ENCODE measurements at places on chromosomes 16 and 17. TPM values are rescaled to one million over a fixed set of nuclear protein-coding genes. Genes with fewer than 3 reads are reported as not detected.

DNA sequence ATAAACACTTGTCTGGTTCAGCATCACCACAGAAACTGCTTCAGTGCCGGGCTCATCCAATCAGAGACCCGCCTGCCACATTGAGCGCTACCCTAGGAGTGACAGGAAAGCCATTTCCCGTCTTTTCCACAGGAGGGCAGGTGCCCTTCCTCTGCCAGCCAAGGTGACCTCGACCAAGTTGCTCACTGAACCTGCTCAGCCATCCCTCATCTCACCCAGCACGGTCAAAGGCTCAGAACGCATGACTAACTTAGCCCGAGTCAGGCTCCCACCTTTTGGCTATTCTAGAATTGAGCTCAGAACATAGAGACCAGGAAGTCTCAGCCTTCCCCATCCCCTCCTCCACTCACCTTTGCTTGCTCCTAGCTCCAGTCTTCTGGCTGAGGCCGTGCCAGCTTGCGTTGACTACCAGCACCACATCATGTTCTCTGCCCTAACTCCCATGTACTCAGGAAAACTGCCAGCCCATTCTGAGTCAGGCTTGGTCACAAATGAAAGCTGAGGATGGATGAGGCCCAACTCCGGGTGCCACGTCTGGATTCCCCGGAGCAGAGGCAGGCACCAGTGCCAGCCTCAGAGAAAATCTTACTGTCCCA, 15.6 kb downstream of the MRPS23 start:
- no peak for DNase-seq

GRCh38 chr17:60695960-60696359, 18.3 kb downstream of the BCAS3 start:
- DNase-seq, result no peak

Gene SLC6A2
- not detected for total RNA-seq

Gene NPIPB6
- total RNA-seq, result not detected

DNA sequence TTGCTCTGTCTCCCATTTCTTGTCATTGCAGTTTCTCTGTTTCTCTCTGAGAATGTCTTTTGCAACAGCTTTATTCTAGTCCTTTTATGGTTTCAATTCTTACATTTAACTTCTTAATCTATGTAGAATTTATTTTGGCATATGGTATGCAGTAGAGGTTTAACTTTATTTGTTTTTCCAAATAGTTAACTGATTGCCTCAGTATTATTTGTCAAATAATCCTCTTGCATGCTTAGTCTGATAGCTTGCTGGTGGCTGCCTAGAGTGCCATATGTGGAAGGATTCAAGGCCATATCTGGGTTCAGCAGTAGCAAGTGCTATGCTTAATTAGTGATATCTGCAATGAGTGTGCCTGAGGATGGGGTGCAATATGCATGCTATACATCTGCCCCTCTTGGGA, 6.9 kb downstream of the SNTB2 start:
- no peak for DNase-seq

All from dermis microvascular lymphatic vessel endothelial cell (primary cell).